Mesenchymal stem cell (in vitro differentiated cells and primary cell): ENCODE measurements at places on chromosomes 16 and 17.

DNA sequence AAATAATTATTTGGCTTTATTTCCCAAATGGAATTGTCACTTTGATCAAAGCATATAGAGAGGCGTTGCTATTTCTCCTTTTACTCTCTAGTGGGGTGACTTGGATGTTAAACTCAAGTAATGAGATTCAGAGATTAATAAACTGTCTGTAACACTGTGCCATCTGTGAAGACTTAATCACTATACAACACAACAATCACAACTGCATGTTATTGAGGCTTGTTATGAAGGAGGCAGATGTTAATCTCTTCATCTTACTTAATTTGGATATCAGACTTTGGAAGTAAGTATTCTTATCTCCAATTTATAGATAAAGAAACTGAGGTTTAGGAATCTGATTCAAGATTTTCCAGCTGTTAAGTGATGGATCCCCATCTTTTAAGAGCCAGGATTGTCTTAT, 132.5 kb downstream of the CNTNAP4 start:
- no peak for DNase-seq

- no peak for DNase-seq
Observed at GRCh38 chr17:61594294-61594825, 3.3 kb upstream of the NACA2 start.

DNA sequence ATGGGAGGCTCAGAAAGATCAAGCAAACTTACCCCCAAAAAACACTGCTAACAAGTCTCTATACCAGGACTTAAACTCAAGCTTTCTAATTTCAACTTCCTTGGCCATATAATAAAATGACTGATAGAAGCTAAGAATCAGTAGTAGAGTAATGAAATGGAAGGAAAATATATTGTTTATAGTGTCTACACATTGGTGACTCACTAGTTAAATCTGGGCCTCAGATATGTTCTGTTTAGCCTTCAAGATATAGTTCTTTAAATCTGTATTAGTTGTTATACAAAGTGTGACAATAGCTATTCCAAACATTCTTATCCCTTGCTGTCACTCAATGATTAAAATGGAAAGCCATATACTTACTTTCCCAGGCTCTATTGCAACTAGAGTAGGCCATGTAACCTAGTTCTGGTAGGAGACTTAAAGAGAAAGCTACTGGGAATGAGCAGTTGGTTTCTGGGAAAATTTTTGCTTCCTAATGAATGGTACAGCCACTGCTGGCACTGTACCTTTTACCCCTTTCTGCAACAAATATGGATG, 18.3 kb downstream of the SSH2 start:
- peak; percentile 39 for DNase-seq

DNA sequence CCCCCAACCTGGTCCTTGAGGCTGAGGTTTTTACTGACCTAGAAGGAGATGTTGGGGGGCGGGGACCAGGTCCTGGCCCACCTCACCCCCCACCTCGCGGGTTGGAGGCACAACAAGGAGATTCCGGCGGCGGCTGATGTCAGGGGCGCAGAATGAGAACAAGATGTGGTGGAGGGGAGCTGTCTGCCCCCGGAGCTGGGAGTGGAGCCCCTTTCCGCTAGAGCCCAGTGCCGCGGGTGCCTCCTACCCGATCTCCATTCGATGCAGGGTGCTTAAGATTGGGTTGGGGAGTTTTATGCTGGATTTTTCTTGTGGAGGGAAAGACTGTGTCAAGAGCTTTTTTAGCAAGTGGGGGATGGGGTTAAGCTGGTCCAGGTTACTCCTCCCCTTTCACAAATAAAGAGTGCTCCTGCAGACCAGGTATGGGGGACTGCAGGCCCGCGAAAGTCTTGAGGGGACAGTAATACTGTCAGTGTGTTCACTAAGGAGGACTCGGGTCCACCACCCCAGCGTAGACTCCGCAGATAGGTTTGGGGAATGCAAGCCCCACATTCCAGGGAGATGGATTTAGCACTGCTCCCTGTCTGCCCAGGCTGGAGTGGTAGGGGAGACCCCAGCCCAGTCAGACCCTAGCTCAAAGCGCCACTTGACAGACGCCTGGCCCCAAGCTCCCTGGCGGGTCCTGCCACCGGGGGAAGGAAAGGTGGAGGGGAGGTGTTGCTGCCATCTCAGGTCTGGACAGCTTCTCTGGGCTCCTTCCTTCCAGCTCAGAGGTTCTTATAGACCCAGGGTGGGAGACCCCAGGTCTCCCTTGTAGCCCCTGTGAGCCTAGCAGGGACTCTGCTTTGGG, 2.0 kb downstream of the CACNA1G start:
- no peak for DNase-seq

GRCh38 chr16:11232852-11233726, 22.9 kb downstream of the SOCS1 start:
- DNase-seq: no peak

DNA sequence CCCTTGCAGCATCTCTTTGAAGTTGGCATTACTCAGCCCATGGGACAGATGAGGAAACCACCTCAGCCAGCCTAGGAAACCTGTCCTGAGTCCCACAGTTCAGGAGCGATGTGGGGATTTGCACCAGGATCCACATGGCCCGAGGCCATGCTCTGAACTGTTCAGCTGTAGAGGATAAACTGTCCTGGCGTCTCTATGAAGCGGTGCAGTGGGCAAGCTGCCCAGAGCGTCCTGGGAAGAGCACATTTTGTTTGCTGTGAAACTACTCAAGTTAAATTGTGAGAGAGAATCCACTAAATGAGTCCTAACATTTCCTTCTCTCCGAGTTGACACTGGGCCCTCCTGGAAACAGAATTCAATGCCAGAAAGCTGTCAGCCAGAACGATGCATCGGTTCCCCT, 276.6 kb upstream of the TNRC6C start:
- no peak for DNase-seq

- DNase-seq: peak; percentile 99
Observed at GRCh38 chr17:7477392-7478275, 1.8 kb downstream of the ZBTB4 start.

- DNase-seq: no peak
Observed at GRCh38 chr16:52597772-52598483, 51.0 kb upstream of the TOX3 start.

- DNase-seq: no peak
Observed at GRCh38 chr16:89965447-89966225, 17.1 kb downstream of the DEF8 start.

- peak; percentile 36 for DNase-seq
Observed at GRCh38 chr17:49494986-49495841, at the start of gene NGFR. TSS of gene NGFR (plus strand) at chr17:49495293. CDS start at chr17:49495418, 125 bp downstream.

DNA sequence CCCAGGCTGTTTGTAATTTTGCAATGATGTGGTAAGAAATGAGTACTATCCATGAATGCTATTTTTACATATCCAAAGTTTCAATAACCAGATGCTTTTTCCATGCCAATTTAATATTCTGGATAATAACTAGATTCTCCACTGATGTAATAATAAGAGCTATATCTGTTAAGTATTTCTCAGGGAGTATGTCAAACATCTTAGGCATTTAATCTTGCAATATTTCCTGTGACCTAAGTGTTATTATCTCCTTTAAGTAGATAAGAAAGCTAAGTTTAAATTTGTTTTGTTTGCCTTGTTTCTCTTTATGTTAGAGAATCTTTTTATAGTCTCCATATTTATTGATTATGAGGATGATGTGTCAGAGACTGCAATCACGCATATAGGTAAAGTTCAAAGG, 32.3 kb upstream of the HS3ST3A1 start:
- no peak for DNase-seq

GRCh38 chr17:63515426-63515825, 7.7 kb upstream of the KCNH6 start:
- no peak for DNase-seq
